ENCODE measurements at places on chromosomes 7 and 10.

GRCh38 chr10:77160679-77161078 lies 476.9 kb downstream of the KCNMA1 start:
- DNase-seq: peak; percentile 33

DNA sequence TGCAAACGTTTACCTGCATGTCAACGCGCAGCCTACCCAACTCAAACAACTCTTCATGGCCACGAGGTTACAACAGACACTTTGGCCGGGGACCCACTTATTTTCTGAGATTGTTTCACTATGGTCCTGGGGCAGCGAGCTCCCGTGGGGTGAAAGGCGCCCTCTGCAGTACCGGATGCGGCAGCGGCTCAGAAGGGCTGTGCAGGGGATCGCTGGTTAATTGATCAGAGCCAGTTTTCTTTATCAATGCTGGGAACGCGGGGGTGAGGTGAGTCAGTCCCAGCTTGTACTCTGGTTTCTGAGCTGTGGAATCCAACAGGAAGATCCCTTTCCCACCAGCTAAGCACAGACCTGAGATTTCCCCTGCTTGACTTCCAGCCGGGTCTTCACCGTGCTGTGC lies 366.5 kb upstream of the KLF6 start:
- DNase-seq: no peak

DNA sequence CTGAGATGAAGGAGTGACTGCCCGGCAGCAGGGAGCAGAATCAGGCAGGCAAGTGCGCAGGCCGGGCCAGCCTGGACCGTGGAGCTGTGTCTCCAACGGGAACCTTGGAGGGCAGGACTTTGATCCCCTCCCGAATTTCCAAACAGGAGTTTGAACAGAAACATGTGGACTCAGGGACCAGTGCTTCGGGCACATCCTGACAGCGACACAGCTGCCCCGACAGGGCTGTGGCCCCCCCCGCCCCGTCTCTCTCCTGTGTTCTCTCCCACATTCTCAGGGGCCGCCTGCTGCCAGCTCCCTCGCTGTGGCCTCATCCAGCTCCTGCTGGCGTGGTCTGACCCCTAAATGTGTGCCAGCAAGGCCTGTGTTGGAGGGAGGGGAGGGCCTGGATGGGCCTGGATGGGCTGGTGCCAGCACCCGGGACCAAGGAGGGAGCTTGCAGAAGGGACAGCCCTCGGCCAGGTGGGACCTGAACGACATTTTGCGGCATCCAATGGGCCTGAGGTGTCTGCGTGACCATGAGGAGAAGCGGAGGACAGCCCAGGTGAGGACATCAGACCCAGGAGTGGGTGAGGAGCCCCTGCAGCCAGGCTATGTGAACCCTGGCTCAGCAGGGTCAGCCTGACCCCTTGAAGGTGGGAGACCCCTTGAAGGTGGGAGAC lies 222.9 kb downstream of the DNAJB6 start:
- DNase-seq: no peak

- no peak for DNase-seq
These were observed 64.0 kb downstream of the BBS9 start for GRCh38 chr7:33193308-33193864.

- no peak for DNase-seq
These were observed 91.3 kb upstream of the SMIM30 start for GRCh38 chr7:113209449-113210203.

GRCh38 chr7:37129035-37129425 lies 319.6 kb downstream of the ELMO1 start:
- no peak for DNase-seq

DNA sequence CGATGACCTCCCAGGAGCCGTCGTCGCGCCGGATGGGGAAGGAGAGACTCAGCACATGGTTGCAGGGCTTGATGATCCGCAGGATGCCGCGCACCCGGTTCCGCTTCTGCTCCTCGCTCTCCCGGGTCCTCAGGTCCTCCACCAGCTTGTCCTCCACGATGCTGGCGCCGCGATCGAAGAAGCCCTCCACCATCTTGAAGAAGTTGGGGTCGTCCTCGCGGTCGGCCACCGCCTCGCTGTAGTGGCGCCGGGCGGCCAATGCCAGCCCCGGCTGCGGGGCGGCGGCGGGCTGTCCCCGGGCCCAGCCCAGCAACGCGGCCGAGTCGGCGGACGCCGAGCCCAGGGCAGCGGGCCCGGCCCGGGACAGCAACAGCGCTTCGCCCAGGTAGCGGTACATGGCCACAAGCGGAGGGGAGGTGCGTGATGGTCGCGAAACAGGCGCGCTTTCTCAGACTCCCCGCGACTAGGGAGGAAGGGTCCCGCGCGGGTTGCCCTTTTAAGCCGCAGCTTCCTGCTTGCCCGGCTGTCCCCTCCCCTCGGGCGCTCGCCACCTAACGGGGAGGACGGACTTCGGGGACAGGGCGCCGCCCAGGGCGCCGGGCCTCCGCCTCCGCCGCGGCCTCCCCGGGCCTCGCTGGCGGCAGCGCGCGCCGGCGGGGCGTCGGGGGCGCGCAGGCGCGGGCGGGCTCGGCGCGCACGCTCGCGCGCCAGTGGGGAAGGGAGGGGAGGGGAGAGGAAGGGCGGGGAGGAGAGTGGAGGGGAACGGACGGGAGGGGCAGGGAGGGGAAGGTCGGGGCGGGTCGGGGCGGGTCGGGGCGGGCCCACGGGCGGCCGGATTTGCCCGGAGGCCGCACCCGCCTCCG lies at the start of the genes GLUD1 and SHLD2:
Gene GLUD1, minus strand, starts transcription at position 471 of the 863 bp plus-strand sequence. Its CDS starts 74 bp downstream, at position 397.
Gene SHLD2, plus strand, starts transcription at position 834 of the 863 bp plus-strand sequence. CDS start 56,149 bp downstream, outside the sequence.
- DNase-seq: no peak

GRCh38 chr10:533186-533585 lies 156.3 kb downstream of the DIP2C start:
- no peak for DNase-seq

- DNase-seq: no peak
These were observed 211.1 kb upstream of the TCF7L2 start for GRCh38 chr10:112738606-112739591.

- no peak for DNase-seq
These were observed 48.5 kb downstream of the CFAP43 start for GRCh38 chr10:104183682-104184081.

- no peak for DNase-seq
These were observed 87.5 kb downstream of the AKR1D1 start for GRCh38 chr7:138163800-138164199.

DNA sequence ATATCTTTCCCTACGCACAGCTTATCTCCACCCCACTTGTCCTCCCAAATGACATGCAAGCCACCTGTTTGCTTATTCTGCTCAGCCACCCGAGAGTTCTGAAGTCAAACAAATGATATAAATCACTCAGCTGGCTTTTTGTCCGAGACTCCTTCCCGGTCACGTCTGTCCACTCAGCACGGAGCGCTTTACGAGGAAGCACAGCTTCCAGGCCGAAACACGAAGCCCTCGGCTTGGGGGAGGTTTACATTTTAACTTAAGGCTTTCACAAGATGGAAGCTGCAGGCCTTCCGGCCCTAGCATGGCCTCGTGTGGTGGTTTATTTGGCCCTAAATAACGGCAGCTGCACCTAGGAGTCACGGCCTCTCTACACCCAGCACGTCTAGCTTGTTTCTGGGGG lies 60.1 kb upstream of the GNA12 start:
- DNase-seq: no peak

GRCh38 chr10:96996275-96996965 lies 164.3 kb downstream of the LCOR start:
- DNase-seq: no peak

- DNase-seq: no peak
These were observed 46.6 kb downstream of the INSIG1 start for GRCh38 chr7:155344270-155344617.

- DNase-seq: no peak
These were observed 2.7 kb upstream of the HERPUD2 start for GRCh38 chr7:35697414-35698175.

- DNase-seq: no peak
These were observed 146.0 kb downstream of the CCDC201 start for GRCh38 chr7:45726883-45727282.

DNA sequence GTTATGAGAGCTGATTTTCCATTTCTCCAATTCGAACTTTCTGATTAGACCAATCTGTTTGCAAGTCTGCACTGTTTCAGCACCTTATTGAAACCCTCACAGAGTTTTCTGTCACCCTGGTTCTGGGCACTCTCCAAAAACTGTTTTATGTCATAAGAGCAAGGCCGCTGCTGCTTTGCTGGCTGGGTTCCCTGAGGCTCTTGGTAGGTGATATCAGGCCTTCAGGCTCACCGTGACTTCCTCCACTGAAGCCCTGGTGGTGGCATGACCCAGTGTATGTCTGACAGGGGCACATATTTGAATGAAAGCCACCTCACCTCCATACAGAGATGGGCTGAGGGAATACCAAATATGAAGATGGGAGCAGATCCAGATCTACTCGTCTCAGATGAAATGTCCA lies 8.3 kb downstream of the RABGEF1 start:
- no peak for DNase-seq

DNA sequence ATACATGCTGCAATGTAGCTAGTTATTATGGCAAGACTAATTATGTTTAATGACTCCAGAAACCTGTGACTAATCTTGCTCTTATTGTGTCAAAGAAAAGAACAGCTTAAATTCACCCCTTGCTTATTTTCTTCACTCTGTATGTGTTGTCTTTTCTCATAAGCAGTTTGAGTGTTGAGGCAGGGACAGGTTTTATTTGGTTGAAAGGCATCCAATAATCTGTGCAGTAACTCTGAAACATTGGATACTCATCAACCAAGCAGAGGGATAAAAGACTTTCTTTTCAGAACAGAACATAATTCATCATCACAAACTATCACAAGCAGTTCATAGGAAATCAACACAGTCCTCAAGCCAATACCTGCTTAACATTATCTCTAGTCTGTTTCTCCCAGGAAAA lies 797.6 kb upstream of the MBL2 start:
- no peak for DNase-seq

- no peak for DNase-seq
These were observed 15.4 kb downstream of the CUX1 start for GRCh38 chr7:101832685-101833375.

- DNase-seq: no peak
These were observed 102.4 kb downstream of the HIPK2 start for GRCh38 chr7:139675127-139676125.

GRCh38 chr10:93757136-93757535 lies 600 bp upstream of the LGI1 start:
- no peak for DNase-seq

GRCh38 chr10:5694573-5694972 lies 9.9 kb downstream of the TASOR2 start:
- DNase-seq: no peak

GRCh38 chr10:74925708-74926107 lies 99.3 kb downstream of the KAT6B start:
- no peak for DNase-seq

- no peak for DNase-seq
These were observed 32.2 kb downstream of the EBLN1 start for GRCh38 chr10:22185586-22185985.

DNA sequence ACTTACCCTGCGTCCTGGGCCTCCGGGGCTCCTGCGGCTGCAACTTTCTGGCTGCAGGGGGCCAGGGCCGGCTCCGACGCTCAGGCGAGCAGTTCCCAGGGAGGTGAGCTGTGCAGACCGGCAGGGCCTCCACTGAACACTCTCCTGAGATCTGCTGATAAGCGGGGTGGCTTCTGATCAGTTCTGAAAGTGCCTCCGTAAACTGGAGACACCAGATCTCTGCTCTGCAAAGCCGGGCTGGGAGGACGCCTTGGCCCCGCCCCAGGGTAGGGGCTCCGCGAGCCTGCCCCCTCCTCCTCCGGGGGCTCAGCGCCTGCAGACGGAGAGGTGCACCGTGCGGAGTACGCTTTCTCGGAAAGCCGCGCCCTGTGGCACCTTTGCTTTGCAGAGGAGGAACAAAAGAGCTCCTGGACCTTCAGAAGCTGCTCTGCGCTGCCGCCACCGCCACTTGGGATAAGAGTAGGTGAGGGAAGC lies 141.3 kb upstream of the VKORC1L1 start:
- no peak for DNase-seq

GRCh38 chr10:105682911-105683310 lies 1041.8 kb downstream of the SORCS3 start:
- DNase-seq: no peak

DNA sequence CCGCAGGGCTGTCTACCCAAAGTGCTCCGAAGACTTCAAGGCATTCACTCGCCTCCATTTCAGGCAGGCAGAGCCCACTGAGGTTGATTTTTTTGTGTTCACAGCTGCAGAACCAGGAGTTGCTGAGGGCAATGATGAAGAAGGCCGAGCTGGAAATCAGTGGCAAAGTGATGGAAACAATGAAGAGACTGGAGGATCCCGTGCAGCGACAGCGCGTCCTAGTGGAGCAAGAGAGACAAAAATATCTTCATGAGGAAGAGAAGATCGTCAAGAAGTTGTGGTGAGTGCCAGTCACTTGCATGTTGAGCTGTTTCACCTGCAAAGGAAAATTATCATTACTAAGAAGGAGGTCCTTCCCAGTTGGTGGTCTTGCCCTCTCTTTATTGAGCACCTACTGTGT lies 210.5 kb downstream of the ARHGAP21 start:
- no peak for DNase-seq

DNA sequence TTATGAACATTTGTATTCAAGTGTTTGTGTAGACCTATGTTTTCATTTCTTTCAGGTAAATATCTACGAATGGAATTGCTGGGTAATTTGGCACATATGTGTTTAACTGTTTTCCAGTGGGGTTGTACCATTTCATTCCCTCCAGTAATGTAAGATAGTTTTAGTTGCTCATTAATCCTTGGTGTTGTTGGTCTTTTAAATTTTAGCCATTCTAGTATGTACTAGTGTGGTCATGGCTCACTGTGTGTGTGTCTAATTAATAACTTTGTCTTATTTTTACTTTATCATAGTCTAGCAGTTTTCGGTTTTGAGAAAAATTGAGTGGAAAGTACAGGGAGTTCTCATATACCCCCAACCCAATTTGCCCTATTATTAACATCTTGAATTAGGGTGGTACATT lies 278.8 kb downstream of the CAMK1D start:
- no peak for DNase-seq

DNA sequence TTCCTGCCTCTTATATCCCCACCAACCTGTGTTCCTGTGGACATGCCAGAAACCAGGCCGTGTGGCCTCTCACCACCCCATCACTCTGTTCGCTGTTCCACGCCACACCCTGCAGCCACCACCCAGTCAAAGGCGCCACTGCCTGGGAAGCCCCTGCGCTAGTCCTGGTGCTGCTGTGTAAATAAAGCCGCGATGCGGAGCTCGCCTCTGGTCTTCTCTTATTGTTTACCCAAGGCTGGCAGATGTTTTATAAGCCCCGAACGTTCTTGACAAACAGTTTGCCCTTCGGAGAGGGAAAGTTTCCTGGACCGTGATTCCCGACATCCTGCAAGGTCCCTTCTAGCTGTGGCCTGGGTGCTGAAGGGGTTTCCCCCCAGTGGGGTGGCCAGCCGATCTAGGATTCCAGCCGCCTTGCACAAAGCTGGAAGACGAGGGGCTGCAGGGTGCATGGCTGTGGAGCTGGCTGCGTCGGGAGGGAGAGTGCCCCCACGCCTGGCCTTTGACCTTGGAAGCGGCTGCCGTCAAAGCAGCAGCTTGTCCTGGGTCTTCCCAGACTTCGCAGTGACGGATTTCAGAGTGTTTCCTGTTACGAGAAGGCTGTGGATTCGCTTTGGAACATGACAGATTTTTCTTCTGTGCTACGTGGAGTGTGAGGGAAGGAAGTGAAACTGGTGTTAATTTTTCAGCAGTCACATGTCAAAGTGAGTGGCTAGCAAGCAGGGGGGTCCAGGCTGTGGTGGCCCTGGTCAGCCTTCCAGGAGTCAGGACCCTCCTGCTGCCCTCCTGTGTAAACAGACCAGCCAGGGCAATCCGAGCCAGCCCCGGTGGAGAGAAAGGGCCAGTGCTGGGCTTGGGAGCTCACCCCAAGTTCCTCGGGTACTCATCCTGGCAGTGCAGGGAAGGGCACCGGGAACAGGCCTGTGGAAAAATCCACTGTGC lies 61.6 kb downstream of the LHPP start:
- no peak for DNase-seq

GRCh38 chr10:34137955-34138354 lies 677.1 kb downstream of the PARD3 start:
- no peak for DNase-seq

- no peak for DNase-seq
These were observed 6.9 kb downstream of the MMD2 start for GRCh38 chr7:4951903-4952636.

All from NCI-H1417 treated with DMSO at 0.1 percent for 48 hours (cell line).